Uterus (tissue), 4 donors: ENCODE measurements at places on chromosomes 5 and 9. TPM values are rescaled to one million over a fixed set of nuclear protein-coding genes. Genes with fewer than 3 reads are reported as not detected.

DNA sequence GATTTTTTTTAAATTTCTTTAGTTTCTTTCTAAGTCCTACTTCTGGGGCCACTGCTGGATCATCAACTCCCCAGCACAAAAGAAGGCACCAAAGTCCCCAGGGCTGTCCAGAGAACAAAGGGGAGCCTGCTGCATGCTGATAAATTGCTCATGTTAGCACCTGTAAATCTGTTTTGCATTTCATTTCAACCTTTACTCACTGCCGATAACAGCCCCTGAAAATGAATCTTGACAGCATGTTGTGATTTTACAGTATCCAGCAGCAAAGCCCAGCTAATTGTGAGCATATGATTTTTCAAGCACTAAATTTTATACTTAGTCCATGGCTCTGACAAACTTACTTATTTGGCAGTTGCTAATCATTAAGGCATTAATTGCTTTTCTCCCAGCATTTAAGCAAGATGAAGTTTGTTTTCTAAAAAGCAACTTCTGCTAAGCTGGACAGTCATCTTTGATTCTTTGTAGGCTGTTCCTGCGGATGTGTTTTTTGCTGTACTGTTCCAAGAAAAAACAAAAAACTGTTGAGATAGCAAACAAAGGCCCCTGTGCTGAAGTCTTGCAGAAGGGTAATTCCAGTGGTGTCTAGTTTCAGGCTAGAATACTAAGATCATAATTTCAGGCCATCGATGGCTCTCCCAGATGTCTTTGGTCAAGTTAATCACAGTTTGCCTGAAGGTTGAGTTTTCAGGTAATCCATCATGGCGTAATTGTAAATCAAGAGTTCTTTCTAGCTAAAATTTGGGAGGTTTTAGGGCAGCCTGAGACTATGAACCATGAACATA is 73.1 kb upstream of the GAS1 start:
- DNase-seq = no peak

GRCh38 chr5:143206196-143207053 is 197.1 kb downstream of the NR3C1 start:
- DNase-seq = no peak

- DNase-seq = no peak
These were observed 18.4 kb upstream of the ERCC6L2 start for GRCh38 chr9:95857124-95857523.

Gene CORO2A
- 4.4 TPM for total RNA-seq
